IPS-NIHi11 (cell line): ENCODE measurements at places on chromosomes 16 and 17.

GRCh38 chr16:19432429-19432828 lies 14.7 kb downstream of the TMC5 start:
- DNase-seq: peak; percentile 41

GRCh38 chr16:35102780-35103403 lies 1643.5 kb downstream of the TP53TG3F start:
- DNase-seq: peak; percentile 9

- no peak for DNase-seq
Measured at GRCh38 chr17:5672815-5673430, 88.6 kb upstream of the NLRP1 start.

GRCh38 chr16:79098907-79099306 lies 501.6 kb downstream of the MAF start:
- DNase-seq: no peak

GRCh38 chr16:80151722-80152111 lies 389.1 kb upstream of the DYNLRB2 start:
- no peak for DNase-seq

DNA sequence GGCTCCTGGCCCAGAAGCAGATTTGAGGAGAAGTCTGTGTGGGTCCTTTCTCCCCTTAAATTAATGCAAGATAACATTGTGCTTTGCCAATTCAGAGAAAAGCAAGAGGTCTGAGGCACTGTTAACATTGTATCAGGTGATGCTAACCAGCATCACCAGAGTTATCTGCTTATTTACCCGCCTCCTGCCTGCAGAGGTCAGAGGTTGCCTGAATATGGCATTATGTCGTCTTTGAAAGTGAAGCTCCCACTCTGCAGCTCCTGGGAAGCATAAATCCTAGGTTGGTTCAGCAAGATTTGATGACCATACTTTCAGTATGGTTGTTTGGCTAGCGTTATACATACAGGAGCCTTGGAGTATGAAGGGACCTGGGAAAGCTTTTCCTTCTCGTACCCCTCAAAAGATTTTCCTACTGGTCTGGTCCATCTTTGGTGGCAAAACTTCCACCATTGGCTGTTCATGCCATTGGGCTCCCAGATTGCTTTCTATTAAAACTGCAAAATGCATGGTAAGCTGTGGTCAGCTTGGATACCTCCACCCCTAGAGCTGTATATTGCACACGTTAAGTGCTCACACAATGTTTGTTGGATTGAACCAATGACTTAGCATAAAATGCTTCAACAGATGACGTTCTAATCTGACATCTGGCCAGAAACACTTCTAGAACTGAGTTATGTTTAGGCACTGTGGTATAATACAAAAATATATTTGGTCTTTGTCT lies 24.1 kb downstream of the CHD9 start:
- DNase-seq: no peak

DNA sequence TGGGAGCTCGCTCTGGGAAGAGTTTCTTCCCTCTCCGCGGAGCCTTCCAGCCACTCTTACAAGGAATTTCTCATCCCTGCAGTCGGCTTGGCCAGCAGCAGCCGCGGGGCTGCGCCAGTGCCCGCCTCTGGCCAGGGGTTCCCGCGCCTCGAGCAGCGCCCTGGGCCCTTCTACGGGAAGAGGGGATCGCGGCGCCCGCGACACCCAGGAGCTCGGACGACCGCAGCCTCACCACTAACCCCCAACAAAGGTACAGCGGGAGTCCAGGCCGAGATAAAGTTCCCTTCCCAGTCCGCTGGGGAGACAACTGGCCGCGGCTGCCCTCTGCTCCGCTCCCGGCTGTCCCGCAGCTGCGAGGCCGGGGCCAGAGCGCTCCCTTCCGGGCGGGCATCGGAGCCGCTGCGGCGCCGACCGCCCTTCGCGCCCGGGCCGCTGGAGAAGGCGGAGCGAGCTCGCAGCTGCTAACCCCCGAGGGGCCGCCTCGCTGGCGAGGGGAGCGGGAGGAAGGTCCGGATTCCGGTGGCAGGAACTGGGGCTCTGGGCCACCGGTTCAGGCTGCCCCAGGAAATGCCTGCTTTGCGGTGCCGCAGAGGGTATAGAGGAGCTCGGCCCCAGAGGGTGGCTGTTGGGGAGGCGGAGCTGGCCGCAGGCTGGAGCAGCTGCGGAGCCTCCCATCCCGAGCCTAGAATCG lies 3.6 kb upstream of the HS3ST3B1 start:
- peak; percentile 66 for DNase-seq

- no peak for DNase-seq
Measured at GRCh38 chr17:9999919-10000695, 95.0 kb upstream of the RCVRN start.

DNA sequence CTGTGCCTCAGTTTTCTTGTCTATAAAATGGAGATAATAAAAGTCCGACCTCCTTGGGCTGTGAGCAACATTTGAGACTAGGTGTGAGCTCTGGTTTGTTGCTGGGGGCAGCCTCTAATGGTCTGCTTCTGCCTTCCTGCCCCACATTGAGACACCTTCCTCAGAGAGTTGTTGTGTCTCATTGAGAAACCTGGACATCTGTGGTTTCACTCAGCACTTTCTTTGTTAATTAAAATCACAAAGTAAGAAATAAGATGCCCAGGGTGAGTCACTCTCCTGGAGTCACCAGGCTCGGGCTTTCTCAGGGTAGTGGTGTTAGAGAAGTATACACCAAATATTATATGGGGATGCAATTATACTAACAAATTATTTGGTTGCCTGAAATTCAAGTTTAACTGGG lies 389.2 kb upstream of the SALL1 start:
- no peak for DNase-seq

DNA sequence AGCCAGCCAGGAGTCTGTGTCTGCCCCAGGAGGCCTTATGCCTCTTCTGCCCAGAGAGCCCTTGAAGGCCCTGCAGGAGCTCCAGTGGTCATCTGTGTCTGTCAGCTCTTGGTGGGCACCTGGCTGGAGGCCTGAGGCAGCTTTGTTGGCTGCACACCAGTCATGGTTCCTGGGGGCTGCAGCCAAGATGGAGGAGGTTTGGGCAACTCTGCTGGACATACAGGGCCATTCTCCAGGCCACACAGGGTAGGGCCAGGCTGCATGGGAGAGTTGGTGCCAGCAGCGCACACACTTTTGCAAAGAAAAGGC lies 29.4 kb downstream of the B9D1 start:
- DNase-seq: no peak

DNA sequence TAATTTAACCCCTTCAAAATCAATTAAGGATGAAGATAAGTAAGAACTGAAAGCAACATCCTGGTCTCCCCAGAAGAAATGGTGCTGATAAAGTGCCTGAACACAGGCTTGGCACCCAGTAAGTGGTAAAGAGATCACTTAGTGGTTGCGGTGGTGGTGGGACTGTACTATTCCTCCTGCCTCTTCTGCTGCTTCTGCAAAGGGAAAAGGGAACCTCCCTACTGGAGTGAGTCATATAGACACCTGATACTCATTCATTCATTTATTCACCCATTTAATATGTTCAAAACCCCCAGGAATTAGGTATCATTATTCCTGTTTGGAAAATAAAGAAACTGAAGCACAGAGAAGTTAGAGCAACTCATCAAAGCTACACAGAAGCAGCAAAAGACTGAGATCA lies 60.6 kb downstream of the CDYL2 start:
- no peak for DNase-seq

DNA sequence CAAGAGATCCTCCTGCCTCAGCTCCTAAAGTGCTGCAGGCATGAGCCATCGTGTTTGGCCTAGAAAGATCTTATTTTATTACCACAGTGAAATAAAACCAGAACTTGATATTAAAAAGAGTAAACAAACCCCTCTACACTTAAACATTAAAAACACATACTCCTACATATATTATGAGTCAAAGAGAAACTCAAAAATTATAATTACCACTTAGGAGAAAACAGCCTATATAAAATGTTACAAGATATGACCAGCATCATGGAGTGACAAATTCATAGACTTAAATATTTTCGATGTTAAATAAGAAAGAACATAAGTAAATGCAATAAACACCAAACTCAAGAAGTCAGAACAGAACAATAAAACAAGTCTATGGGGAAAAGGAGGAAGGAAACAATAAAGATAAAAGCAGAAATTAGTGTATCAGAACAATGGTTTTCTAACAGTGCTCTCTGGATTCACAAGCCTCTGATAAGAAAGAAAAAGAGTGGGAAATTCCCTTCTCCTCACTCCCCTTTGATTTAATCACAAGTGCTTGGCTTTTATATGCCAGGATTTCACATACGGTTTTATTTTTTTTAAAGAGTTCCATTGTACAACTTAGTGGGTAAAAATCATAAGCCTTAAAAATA lies 23.0 kb downstream of the SKAP1 start:
- no peak for DNase-seq

DNA sequence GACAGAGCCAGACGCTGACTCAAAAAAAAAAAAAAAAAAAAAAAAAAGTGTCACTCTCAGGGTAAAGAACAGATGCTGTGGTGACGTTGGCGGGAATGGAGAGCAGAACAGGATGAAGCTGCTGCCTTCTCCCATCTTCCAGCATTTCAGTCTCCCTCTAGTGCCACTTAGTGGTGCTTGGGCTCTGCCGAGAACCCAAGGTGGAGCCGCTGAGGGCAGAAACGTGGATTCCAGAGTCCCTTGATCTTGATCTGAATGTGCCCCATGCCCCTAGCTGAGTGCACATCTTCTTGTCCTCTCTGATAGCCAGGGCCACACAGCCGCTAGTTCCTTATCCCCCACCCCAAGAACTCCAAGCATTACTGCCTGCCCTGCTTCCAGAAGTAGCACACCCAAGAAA lies 43.2 kb upstream of the FA2H start:
- peak; percentile 50 for DNase-seq

DNA sequence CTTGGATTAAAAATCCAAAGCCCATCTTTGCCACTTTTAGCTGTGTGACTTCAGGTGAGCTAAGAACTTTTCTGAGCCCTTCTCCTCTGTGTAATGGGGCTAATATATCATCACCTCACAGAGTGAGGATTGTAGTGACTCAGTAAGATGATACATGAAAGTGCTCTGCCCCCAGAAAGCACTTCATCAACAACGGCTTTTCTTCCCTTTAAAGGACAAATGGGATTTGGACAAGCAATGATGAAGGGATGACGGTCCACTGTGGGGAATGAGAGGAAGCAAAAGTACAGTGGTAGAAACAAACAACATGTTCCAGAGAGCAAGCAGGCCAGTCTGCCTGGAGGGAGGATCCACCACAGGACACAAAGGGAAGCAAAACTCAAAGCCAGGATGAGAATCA lies 14.3 kb upstream of the TMED6 start:
- no peak for DNase-seq

DNA sequence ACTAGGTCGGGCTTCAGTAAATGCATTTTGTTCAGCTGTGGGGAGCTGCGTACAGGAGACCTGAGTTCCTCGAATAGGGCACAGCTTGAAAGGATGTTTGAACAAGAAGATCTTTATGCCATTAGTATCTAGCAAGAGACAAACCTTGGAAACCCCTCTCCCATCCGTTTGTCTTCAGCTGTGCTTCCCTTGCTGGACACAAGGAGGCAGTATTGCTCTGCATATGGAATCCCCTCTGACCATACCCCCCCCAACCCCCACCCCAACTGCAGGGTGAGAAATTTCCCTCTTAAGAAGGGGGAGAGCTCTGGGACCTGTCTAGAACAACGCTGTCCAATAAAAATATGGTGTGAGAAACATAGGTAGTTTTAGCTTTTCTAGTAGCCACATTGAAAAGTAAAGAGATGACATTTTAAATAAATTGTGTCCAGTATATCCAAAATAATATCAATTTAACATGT lies 1.6 kb downstream of the MRM1 start:
- peak; percentile 72 for DNase-seq

DNA sequence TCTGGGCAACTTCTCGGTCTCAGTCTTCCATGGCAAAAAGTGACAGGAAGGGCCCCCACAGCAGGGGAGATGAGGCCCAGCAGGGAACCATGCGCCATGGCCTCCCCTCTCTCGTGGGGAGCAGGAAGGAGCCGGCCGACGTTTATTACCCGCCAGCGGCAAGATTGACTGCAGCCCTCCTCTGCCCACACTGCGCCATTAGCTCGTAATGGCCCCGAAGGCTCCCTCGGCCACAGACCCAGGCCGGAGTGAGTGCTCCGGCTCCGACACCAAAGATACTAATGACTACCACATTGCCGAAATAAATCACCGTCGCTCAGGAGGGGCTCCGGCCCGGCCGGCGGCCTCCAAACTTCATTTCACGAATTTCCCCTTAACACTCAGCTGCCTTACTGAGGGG lies 226.9 kb downstream of the C16orf78 start:
- DNase-seq: no peak

DNA sequence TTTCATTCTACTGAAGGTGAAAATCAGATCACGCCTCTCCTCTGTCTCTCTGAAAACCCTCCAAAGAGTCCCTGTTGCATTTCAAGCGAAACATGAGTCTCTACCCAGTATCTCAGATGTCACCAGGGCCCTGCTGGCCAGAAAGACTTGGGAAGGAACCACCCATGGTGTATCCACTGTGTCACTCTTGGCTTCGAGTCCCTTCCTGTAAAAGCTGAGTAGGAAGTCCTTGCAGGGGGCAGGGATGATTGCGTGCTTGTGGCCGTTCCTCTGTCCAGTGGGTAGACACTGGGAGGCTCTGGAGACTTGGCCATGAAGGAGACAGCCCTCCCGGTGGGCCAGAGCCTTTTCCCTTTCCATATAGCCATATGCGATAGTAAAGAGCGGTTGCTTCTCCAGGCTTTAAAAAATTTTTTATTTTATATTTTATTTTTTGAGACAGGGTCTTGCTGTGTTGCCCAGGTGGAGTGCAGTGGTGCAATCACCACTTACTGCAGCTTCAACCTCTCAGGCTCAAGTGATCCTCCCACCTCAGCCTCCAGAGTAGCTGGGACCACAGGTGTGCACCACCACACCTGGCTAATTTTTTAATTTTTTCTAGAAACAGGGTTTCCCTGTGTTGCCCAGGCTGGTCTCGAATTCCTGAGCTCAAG lies 19.0 kb upstream of the RMI2 start:
- DNase-seq: no peak

- peak; percentile 23 for DNase-seq
Measured at GRCh38 chr16:8199390-8199789, 390.9 kb downstream of the TMEM114 start.

DNA sequence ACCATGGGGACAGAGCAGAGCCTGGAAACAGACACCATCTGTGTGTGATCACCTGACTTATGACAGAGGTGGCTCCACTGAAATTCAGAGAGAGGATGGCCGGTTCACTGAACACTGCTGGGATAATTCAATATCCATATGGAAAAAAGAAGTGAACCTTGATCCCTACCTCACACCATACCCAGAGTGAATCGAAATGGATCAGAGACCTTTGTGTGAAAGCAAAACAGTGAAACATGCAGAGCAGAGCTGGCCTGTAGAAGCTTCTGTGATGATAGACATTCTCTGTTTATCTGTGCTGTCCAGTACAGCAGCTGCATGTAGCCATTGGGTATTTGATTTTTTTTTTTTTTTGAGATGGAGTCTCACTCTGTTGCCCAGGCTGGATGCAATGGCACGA lies 20.3 kb downstream of the ADCY7 start:
- no peak for DNase-seq

GRCh38 chr16:65406116-65406515 lies 284.3 kb upstream of the CDH11 start:
- DNase-seq: no peak

- DNase-seq: peak; percentile 92
Measured at GRCh38 chr17:42554250-42555121, 1.8 kb downstream of the HSD17B1 start.
